ENCODE measurements at places on chromosomes 4 and X.

GRCh38 chrX:43735957-43736356 lies 79.9 kb downstream of the MAOA start:
- DNase-seq, result no peak

DNA sequence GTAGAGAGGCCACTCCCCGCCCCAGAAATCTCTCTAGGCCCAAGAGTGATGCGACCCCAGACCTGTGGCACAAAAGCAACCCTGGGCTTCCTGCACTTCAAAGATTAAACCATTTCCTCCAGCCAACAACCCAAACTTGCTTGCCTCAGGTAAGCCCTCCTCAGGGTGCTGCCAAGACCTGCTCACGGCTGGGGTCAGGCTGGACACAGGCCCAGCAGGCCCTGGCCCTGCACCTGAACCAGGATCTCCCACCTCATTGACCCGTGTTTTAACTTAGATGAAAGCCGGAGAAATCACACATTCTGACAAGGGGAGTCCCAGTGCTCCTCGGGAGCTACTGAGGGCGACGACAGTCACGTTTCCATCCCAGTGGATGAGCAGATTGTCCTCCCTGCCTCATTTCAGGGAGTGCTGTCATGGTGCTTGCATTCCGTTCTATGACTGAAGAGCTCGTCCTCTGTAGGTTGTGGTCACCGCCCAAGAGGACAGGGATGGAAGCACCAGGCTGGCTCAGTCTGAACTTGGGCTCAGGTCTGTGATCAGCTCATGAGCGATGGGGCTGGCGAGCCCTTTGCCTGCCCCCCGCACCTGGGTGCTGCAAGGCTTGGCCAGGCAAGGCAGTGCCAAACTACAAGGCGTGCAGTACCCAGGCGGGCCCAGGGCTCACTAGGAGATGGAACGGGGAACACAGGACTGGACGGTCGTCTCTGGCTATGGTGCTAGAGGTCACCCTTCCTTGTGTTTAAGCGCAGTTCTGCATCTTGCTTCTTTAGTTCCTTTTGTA lies 25.9 kb downstream of the WDR1 start:
- no peak for DNase-seq

DNA sequence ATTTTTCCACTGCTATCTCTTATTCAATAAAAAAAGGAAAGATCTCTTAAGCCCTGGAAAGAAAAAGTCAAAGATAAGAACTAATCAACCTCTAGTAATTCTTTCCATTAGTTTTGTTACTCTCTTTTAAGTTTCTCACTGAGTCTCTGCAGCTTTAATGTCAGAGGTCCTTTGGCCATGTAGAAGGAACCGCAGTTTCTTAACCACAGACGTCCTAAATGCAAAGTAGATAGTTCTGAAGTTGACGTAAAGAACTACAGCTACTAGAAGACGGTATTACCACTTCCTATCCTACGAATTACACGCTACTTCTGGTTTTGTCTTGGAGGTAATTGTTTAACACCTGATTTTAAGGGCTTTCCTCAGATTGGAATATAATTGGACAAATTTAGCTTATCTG lies 325.9 kb downstream of the ANKRD50 start:
- no peak for DNase-seq

- DNase-seq, result no peak
Measured at GRCh38 chrX:125681507-125681906, 361.8 kb downstream of the TEX13C start.

- no peak for DNase-seq
Measured at GRCh38 chr4:42480717-42481116, 83.4 kb downstream of the SHISA3 start.

DNA sequence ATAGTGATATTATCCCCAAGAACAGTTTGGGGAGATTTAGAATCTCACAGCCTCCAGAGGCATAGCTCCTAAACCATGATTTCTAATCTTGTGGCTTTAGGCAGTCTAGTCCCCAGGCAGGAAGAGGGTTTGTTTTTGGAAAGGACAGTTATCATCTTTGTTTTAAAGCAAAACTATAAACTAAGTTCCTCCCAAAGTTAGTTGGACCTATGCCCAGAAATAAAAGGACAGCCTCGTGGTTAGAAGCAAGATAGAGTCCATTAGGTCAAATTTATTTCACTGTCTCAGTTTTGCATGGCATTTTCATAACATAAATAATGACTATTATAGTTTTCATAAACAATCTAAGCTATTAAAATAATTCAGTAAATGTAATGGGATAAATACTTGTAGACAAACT lies 120.5 kb downstream of the MAGEC2 start:
- DNase-seq, result no peak

- DNase-seq, result no peak
Measured at GRCh38 chr4:184653650-184654049, 4.1 kb downstream of the PRIMPOL start.

GRCh38 chr4:141047228-141047884 lies 85.9 kb downstream of the RNF150 start:
- no peak for DNase-seq

DNA sequence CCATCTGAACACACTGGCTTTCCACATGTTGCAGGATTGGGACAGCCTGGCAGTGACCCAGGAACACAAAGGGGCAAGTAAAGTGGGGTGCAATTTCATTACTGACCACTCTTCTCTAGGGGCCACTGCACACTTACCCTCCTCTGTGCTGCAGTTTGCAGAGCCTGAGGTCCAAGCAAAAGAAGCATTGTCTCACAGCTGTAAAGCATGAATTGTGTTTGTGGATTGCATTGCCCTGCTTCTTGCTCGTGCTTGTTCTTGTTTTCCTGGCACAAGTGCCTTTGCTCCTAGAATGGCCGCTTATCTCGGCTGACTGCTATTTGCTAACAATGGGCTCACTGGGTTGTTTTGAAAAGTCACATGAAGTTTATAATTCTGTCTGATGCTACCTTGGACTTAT lies 209.1 kb upstream of the JADE1 start:
- no peak for DNase-seq

- no peak for DNase-seq
Measured at GRCh38 chr4:178784491-178784890, 1342.3 kb upstream of the AGA start.

GRCh38 chr4:98608356-98608755 lies 50.1 kb downstream of the TSPAN5 start:
- no peak for DNase-seq

DNA sequence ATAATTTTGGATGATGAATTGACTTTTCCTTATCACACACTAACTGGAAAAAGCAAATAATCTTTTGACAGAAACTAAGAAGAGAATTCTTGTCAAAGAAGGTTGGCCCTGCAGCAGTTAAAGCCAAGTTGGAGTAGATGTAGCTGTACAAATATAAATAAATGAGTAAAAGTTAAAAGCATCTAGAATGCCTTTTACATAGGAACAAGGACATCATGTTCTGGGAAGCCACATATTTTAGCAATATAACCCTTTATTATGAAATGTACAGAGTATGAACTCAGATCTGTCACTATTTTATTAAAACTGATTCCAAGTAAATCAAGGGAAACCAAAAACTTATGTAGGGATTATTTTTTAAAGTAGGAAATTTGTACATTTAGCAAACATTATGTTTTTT lies 269.4 kb upstream of the FAT4 start:
- DNase-seq, result no peak

GRCh38 chrX:141736656-141737055 lies 38.1 kb upstream of the SPANXD start:
- no peak for DNase-seq

DNA sequence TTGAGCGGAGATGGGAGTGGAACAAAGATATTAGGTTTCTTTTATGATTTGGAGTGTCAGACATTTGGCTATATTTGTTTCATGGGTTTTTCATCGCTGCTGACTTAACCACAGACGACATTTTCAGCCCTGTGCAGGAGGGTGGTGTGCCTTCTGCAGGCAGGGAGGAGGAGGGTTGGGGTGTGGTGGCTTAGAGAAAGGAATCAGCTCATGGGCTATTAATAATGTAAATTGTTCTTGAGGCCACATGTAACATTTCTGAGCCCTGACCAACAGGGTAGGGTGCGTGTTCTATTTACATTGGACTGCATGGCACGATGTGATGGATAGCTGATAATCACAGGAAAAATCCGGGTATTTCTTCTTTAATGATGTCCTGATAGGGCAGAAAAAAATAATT lies 67.6 kb downstream of the POLA1 start:
- DNase-seq, result no peak

DNA sequence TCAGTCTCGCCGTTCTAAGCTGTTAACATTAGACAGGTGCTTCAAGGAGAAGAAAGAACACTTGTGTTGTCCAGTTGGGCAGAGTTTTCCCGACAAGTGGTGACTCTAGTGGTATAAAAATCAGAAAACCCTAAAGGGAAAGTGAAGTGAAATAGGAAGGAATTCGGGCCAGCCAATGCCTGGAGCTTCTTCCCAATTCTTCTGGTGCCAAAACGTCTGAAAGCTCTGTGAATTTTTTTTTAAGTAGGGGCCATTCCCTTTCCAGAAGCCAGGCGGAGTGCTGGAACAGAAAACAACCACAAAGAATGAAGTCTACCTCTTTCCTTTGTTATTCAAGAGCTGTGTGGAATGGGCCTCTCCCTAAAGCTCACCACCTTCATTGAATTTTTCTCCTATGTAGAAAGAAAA lies 43.1 kb upstream of the PPARGC1A start:
- DNase-seq, result no peak

GRCh38 chrX:70449457-70449966 lies 4.9 kb downstream of the DLG3 start:
- no peak for DNase-seq

DNA sequence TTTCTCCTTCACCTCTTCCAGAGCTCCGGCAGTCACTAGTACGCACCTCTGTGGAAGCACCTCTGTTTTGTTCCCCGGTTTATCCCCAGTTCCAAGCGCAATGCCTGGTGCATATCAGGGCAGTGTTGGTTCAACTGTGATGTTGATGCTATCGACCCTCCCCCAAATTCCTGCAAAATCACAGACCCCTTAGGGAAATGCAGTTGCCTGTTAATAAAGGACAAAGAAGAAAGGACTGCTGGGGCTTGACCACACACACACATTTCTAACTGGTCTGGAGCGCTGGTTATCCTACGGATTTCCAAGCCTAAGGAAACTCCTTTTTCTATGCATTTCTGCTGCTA lies 530 bp upstream of the NMU start:
- no peak for DNase-seq

DNA sequence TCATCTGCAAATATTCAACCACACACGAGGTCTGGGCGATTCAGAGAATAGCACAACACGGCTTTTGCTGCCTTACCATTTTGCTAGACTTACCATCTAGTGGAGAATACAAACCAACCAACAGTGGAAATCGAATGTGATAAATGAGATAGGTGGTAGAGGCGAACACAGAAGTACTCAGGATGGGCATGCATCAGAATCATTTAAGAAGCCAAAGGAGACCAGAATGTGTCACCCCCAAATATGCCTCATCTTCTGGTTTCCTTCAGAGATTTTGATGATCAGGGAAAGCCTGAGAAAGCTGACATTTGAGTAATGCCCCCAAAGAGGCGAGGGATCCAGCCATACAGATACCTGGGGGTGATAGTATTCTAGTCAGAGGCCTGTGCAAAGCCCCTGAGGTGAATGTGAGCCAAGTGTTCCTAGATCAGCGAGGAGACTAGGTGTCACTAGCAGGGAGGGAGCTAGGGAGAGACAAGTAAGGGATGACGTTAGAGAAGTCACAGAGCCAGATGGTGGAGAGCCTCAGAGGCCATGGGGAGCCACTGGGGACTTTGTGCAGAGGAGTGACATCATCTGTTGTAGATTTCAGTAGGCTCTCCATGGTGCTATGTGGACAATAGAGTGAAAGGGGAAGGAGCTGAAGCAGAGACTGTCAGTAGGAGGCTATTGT lies 1.7 kb downstream of the MTMR1 start:
- no peak for DNase-seq

- no peak for DNase-seq
Measured at GRCh38 chr4:7227008-7227407, 34.7 kb downstream of the SORCS2 start.

- DNase-seq, result no peak
Measured at GRCh38 chrX:44569122-44569521, 26.5 kb upstream of the FUNDC1 start.

GRCh38 chr4:151744614-151745013 lies 16.2 kb downstream of the GATB start:
- no peak for DNase-seq

GRCh38 chr4:95165926-95166524 lies 382.7 kb downstream of the UNC5C start:
- no peak for DNase-seq

- DNase-seq, result no peak
Measured at GRCh38 chrX:97045470-97045869, 161.8 kb downstream of the RPA4 start.

GRCh38 chrX:14817571-14817970 lies 55.3 kb downstream of the FANCB start:
- DNase-seq, result no peak

DNA sequence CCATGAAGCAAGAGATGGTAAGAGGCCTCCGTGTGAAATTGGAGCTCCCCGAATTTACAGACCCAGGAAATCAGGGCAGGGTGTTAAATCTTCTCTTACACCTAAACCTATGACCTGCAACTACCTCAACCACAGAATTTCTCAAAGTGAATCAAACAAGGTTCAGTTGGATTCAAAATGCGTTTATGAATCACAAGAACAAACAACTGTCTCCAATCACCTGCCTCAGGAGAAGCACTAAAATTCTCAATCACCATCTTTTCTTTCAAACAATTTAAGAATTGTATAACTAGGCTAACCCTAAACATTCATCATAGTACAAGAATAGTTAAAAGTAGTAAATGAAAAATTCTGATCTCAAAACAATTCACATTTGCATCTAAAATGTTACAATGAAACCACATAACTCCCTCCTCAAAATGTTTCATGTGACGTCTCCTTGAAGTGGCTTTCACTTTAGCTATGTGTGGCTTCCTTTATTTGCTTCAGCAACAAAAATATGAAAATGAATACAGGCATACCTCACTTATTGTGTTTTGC lies 19.2 kb downstream of the PPP3CA start:
- no peak for DNase-seq

DNA sequence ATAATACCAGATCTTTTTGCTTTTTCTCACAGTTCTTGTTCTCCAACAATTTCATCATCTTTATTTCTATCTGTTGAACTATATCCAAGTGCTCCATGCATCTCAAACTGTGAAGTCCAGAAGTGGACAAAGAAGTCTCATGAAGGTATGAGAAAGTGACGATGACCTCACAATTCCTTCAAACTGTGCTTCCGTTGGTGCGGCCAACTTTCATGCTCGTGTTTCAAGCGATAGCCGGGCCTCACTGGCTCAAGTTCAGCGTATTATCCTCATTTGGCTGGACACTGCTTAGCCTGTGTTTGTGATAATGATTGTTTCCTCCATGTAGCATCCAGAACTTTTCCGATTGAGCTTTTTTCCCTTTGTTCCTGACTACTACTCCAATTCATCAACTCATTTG lies 143.1 kb downstream of the PALLD start:
- no peak for DNase-seq
